Activated CD8-positive, alpha-beta memory T cell treated with anti-CD3 and anti-CD28 coated beads for 24 hours (primary cell): ENCODE measurements at places on chromosomes 5 and 9.

DNA sequence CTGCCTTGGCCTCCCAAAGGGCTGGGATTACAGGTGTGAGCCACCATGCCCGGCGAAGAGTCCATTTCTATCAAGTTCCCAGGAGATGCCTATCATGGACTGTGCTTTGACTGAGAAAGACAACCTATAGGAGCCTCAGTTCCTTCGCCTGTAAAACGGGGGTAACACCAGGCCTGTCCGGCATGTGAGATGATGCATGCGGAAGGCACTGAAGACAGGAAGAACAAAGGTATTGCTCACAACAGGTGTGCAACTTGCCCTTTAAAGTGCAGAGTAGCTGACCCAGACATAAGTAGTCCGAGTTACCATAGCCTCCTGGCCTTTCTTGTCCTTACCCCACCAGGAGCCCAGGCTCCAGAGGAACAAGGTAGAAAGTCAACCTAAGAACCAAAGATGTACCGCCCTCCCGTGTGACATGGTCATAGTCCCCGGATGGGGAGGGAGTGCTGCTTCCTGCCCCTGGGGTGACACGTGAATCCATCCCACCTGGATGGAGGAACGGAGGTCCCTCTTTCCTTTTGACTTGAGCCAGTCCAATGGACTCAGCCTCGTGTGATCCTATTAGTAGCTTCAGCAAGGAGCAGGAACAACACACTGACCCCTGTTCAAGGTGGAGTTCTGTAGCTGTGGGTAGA is 60.3 kb downstream of the HSPA4 start:
- DNase-seq: peak; percentile 54

DNA sequence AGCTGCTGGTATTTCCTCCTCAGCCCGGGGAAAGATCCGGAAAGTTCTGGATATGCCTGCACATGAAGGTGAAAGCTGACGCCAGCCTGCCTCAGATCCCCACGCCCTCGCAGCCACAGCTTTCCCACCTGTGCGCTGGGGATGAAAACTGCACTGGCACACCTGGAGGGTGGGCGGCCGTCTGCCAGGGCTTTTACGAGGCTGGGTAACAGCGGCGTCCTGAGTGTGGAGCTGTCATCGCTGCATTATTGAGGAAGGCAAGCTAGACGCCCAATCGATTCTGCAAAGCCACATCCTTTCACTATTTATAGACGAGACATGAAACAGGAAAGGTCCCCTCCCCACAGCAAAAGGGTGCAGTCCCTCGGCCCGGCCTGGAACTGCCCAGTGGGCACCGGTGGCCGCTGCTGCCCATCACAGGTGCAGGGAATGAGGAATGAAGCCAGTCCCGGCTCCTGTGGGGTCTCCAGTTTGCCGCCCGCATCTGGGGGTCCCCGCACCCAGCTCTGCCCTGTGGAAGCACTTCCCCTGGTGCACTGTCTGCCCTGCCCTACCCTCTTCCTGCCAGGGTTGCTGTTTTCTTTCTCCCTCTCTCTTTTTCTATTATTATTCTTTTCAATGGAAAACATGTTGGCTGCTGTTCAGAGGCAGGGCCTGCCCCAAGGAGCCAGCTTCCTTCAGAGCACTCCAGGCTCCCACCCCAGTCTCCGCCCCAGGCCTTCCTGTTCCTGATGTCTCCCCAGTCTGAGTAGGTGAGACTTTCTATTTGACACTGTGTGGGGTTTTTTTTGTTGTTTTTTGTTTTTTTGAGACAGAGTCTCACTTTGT is 7.0 kb downstream of the NOTCH1 start:
- DNase-seq: peak; percentile 81

- DNase-seq: no peak
Observed at GRCh38 chr9:125990793-125991220, 243.6 kb downstream of the PBX3 start.

DNA sequence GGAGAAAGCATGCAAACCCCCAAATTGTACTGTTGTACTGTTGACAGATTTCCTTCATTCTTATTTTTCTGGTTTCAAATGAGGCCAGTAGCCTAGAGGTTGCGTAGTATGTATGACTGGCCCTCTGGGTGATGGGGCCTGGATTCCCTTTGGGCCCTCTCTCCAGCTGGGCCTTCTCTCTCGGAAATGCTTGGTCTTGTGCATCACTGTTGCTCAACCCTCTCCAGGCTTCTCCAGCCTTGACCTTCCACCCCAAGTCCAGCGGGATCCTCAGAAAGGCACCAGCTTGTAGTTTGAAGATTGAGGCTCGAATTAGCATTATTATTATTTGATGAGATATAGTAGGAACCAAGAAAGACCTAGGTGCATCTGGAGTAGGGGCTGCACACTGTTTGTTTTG is 87.0 kb downstream of the ANGPTL2 start:
- DNase-seq: no peak

DNA sequence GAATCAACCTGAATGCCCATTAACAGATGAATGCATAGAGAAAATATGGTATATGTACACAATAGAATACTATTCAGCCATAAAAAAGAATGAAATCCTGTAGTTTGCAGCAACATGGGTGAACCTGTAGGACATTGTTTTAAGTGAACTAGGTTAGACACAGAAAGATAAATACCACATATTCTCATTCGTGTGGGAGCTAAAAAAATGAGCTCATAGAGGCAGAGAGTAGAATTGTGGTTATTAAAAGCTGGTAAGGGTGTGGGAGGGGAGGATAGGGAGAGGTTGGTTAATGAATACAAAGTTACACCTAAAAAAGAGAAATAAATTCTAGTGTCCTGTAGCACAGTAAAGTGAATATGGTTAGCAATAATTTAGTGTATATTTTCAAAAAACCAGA is 23.5 kb downstream of the PTTG1 start:
- DNase-seq: no peak

- no peak for DNase-seq
Observed at GRCh38 chr5:154356020-154356655, 89.7 kb upstream of the SAP30L start.

DNA sequence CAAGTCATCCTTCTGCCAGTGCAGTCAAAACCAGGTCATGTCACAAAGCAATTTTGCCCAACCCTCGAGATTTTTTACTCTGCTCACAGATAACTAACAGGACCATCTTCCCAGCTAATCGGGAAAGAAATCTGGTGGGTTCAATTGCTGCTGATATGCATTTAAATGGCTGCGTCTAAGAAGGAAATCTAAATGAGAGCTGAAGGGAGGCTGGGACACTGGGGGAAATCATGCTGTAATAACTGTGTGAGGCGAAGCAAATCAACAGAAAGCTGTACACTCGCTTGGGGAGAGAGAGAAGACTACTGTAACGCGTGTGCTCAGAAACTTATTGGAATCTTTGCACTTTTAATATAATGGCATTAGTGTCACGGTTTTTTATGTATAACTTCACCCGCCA is 535.0 kb downstream of the CDK5RAP2 start:
- DNase-seq: no peak

DNA sequence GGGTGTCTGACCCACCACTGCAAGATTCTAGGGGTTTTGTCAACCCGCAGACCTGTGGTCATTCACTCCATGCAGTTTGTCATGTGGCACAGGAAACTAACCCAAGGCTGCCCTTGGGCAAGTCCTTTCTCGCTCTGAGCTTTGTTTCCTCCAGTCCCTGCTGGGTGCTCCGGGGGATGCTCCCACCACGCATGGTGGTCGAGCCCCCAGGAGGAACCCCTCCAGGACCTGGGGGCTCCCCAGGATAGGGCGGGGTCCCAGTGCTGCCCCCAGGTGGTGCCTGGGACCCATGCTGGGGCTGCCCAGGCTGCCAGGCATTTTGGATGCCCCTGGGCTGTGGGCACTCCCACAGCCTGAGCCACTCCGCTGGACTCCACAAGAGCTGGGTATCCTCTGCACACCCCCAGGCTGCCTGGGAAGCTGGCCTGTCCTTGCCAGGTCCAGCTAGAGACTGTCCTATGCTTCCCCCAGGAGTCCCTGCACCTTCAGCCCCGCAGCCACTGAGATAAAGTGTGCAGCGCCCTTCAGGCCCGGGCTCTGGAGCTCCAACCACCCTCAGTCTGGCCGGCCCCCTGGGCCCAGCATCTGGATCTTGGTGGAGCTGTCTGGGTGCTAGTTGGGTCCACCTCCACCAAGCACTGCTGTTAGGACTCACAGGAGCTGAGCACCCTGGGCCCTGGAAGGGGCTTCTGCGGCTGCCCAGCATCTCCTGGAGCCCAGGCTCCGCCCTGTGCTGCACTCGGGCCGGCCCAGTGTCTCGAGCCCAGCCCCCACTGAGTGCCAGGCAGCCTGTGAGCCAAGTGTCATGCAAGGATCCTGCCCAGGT is 104.3 kb downstream of the PHF2 start:
- peak; percentile 47 for DNase-seq

GRCh38 chr5:111694133-111694532 is 62.9 kb downstream of the NREP start:
- DNase-seq: no peak

- DNase-seq: no peak
Observed at GRCh38 chr9:130542457-130543228, 36.7 kb upstream of the FUBP3 start.

DNA sequence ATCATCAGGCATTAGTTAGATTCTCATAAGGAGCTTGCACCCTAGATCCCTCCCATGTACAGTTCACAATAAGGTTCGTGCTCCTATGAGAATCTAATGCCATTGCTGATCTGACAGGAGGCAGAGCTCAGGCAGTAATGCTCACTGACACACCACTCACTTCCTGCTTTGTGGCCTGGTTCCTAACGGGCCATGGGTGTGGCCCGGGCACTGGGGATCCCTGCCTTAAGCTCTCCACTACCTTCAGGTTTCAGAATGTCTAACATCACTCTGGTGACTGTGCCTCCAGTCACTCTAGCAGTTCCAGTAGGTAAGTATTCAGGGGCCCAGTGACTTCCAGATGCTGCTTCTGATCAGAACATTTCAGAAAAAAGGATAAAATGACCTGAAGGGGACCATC is 152.4 kb downstream of the LRRC70 start:
- no peak for DNase-seq

- no peak for DNase-seq
Observed at GRCh38 chr9:117081641-117082317, 333.1 kb downstream of the ASTN2 start.

DNA sequence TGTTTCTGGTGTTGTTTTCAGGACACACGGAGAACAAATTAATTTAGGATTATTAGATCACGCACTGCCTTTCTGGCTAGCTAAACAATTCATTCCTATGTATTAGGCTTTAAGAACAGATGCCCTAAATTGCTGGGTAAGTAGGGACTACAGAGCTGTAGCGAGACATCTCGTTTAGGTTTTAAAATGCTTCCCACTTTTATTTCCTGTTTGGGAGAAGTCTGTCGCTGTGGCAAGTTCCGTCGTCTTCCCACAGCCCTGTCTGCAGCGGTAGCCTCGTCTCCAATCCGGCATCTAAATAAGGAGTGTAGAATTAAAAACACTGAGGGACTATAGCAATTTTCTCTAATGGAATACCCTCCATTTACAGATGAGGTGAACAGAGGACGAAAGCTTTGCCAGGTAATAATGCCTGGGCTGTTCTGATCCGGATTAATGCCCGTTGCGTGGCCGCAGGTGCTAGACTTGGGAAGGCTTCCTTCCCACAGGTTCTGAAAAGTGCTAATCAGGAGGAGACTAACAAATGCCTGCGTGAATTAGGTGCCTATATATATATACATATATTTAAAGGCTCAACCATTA is 1.3 kb upstream of the TRIM36 start:
- no peak for DNase-seq

DNA sequence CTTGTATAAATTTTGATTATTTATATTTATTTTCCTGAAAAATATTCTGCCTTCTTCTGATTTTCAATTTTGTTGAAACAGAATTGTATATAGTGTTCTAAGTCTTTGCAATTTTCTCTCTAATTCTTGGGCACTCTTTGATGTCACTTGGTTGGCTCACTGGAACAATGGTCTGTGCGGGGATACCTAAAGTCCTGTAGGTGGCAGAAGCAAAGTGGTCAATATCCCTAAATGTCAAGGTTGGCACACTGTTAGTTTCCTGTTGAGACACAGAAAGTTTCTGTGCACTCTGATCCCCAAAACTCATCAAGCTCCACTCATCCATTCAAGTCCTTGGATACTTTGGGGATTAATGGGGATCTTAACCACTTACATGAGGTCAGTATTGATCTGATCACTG is 480.8 kb upstream of the CCNG1 start:
- DNase-seq: no peak

- DNase-seq: no peak
Observed at GRCh38 chr9:4797854-4798150, 5.1 kb downstream of the RCL1 start.

GRCh38 chr9:72952381-72952690 is 517 bp downstream of the ALDH1A1 start:
- DNase-seq: no peak

DNA sequence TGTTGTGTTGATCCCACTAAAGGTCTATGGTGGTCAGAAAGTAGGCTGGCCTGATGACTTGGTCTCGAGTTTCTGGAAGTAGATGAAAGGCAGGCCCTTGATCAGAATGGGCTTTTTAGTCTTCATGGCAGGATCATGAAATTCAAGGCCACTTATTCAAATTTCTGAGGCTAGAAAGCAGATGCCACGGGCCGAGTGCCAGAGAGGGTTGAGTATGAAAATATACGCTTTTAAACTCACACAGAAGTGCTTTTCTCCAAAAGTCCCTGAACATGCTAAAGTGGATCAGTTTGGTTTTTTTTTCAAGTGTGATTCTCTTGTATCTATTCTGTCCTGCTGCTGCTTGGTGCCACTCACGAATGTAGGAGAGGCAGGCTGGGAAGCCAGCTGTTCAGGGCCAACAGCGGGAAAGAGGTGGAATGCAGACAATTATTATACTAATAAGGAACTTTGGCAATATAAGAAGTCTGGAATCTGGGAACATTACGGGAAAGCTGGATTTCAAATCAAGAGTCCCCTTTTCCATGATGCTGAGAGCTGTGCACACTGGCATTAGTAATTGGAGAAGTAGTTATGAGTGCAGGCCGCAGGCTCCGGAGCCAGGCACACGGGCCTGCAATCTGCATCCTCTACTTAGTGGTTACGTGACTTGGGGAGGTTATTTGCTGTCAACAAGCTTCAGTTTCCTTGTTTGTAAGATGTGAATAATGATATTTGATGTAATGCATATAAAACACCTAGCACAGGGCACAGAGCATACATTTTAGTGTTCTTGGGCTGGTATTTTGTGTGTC is 95.8 kb downstream of the LMNB1 start:
- no peak for DNase-seq

DNA sequence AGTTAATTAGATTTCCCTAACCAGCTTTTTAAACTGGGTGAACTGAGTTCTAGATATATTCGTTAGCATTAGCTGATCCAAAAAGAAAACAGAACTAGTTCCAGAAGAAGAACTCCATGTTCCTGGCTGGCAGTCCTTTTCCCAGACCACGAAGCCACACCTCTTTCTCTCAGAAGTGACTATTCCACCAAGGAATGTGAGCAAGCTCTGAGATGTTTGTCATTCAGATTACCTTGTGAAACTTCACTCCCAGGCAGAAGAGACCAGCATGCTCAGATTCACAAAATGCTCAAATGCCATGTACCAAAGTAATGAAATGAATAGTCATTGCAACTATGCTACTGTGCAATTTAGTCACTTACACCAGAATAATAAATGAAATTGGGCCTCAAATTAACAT is 4.4 kb upstream of the SSBP2 start:
- no peak for DNase-seq
